ENCODE measurements at places on chromosomes 2 and 18.
A peak's percentile ranks its signal among the peaks of the same experiment; 100 is the strongest.

GRCh38 chr18:10453806-10454680 is at the start of gene APCDD1:
Gene APCDD1 (plus strand): TSS chr18:10454635. CDS start chr18:10454982, 347 bp downstream.
- DNase-seq: peak; percentile 88

- no peak for DNase-seq
Observed at GRCh38 chr2:4181062-4181461, 477.7 kb downstream of the DCDC2C start.

DNA sequence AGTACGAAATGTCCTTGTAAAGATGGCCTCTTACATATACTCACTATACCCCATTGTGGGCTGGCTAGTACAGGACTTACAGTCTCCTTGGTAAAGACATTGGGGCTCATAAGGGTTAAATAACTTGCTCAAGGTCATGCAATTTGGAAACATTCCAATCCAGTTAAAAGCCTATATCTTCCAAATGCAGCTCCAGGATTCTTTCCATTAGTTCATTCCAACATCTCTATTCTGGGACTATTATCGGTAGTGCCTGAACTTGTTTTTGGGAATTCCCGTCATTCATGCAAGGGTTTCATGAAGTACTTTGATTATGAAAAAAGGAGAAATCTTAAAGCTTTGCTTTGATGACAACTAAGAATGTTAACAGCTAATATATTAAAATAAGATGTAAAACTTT is 99.2 kb upstream of the SLC8A1 start:
- no peak for DNase-seq

- DNase-seq: no peak
Observed at GRCh38 chr18:59458575-59458974, 99.5 kb upstream of the LMAN1 start.

- no peak for DNase-seq
Observed at GRCh38 chr2:187689372-187689771, 135.1 kb upstream of the TFPI start.

Measured in right forelimb (tissue), 1 donor.